GM13976 (cell line): ENCODE measurements at places on chromosomes 5 and 9.

DNA sequence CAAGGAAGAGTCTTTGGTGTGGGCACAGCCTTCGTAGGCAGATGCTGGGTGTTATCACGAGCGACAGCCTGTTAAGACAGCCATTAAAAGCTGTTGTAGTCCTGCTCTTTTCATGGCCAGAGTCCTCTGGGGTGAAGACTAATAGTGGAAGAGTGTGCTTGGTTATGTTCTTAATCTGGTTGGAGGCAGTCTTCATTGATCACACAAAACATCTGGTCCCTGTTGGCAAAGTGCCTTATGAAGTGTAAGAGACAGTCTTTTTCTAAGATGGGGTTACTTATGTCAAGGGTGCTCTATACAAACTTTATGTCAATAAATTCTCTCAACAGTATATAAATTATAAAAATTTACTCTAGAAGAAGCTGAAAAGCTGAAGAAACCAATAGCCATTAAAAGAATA lies 280.4 kb downstream of the CAAP1 start:
- DNase-seq = no peak

DNA sequence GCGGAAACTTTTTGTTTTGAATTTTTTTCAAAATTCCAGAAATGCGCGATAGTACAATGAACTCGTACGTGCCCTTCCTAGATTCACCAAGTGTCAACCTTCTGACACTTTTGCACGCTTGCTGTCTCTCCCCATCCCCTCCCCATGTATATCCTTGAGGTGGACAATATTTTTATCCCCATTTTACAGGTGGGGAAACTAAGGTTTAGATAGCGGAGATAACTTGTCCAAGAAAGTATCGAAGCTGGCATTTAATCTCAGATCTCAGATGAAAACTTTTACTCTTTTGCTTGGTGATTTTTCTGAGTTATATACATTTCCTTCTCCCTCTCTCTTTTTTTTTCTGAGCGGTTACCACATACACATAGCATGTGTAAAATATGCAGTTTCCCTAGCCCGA lies 34.6 kb downstream of the LHX2 start:
- no peak for DNase-seq

DNA sequence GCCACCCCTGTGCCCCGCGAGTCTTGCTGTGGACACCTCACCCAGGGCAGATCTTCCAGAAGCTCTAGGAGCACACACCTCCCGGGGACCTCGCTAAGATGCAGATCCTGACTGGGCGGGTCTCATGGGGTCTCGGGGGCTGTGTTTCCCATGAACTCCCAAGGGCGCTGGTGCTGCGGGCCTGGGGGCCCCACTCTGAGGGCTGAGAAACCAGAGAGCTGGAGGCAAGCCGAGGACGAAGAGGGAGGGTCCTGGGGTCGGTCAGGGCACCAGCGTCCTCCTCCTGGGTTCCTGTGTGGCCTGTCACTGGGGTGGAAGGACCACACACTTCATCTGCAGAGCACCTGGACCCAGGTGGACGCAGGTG lies 30.2 kb downstream of the SLC6A3 start:
- no peak for DNase-seq

DNA sequence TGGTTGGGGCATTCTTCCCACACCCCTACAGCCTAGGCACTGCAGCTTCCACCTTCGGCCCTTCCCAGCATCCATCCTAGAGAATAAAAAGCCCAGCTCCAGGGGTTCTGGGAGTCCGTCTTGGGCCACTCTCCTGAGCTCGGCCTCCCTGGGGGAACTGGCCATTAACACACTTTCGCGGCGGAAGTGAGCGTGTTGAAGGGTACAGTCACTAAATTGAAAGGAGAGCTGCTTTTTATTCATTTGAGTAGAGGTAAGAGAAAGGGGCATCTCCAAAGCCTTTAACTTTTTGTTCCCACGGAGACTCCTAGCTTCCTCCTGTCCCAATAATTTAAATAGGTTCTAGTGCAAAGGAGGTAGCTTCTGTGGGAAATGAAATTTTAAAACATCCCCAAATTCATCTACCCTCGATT lies 31.0 kb upstream of the NFIB start:
- DNase-seq = no peak

DNA sequence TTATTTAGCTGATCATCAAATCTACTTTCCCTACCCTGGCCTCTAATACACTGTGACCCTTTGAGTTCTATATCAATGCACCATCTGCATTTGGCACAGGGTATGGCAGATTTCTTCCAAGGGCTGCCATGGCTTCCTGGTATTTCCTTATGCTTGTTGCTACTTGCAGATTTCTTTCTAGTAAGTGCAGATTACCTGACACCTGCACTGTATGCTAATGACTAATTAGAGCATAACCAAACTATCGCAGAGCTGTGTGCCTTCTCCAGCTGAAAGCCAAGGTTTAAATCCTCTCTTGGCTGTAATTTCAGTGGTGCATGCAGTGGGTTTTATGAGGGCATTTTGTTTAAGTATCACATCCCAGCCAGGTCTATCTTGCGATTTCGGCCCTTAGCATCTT lies 293.7 kb downstream of the KIF4B start:
- no peak for DNase-seq

DNA sequence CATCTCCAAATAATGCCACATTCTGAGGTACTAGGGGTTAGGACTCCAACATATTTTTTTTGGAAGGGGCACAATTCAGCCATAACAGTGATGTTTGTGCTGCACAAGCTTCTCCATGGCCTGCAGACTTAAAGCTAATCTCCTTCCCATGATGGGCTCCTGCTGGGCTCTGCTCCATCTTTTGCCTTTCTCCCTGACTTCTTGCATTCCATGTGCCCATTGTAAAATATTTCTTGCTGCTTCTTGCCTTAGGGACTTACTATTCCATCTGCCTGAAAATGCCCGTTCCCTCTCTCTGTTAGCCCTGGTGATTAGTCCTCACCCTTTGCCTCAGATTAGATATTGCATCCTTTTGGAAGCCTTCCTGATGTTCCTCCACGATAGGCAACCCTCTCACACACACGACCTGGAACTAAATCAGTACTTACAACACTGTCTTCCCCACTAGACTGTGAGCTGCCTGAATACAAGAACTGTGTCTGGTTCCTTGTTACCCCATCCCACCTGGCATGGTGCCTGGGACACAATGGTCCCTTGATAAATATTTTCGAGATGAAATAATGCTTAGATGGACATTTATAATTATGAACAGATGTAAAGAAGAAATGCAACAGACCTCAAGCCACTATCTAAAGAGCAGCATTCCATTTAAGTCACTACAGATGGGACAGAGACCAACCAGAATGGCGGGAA lies 33.5 kb downstream of the OR1J1 start:
- no peak for DNase-seq

- DNase-seq = no peak
Measured at GRCh38 chr9:100014846-100015245, 84.0 kb downstream of the ERP44 start.

DNA sequence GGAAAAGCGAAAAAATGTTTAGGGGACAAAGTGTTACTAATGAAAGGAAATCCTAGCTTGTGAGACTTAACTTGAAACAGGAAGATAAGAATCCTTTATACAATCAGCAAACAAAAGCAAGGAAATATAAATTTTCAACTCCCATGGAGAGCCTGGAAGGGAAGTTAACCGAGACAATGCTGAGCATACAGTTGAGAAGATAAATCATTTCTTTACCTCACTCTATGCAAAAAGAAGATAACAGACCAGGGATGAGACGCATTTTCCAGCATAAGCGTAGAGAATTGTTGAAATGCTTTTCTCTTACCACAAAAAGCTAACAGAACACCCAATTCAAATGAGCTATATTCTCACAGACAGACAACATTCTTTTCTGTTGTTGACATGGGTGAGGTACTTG lies 309.6 kb downstream of the CWC27 start:
- no peak for DNase-seq

DNA sequence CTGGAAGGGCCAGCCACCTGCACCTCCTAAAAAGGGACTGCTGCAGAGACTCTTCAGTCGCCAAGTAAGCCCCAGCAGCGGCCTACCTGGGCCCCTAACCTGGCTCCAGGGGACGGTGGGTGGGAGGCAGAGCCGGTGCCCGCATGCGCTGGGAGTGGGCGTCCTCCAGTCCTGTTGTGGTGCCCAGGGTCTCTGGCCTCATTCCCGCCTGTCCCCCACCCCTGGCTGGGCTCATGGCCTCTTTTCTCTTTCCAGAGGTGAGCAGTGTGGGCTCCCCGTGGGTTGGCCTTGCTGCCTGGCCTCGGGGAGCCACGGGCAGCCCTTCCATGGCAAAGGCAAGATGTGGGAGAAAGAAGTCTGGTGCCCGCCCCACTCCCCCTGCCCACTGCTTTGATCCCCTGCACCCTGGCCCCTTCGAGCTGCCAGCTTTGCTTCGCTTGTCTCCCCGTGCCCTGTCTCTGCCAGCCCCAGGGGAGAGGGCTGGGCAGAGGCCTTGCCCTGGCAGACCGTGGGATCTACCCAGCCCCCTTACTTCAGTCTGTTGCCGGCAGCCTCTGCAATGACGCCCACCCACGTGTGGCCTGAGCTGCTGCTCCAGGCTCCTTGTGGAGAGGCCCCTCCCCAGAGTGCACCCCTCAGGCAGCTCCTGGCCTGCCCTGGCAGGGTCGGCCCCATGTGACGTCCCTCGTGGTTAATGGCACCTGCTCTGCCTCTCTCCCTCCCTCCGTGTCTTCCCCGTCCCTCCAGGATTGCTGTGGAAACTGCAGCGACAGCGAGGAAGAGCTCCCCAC lies 5.4 kb upstream of the PRR7 start:
- DNase-seq = no peak

GRCh38 chr5:143057580-143057999 lies 287.4 kb downstream of the ARHGAP26 start:
- DNase-seq = peak; percentile 29
